ENCODE measurements at places on chromosomes 1 and 21. TPM values are rescaled to one million over a fixed set of nuclear protein-coding genes. Genes with fewer than 3 reads are reported as not detected.

The NHLH1 gene
- not detected for total RNA-seq

The RCAN1 gene
- total RNA-seq, result 36.5 TPM

The CD160 gene
- total RNA-seq, result not detected

The TSPAN1 gene
- 1.1 TPM for total RNA-seq

The S100A12 gene
- 4.0 TPM for total RNA-seq

The ATP1A2 gene
- 209 TPM for total RNA-seq

The C2CD4D gene
- not detected for total RNA-seq

The PPFIA4 gene
- 22.2 TPM for total RNA-seq

The SPOCD1 gene
- total RNA-seq, result not detected

The DNAI4 gene
- total RNA-seq, result 14.3 TPM

The OR2T35 gene
- total RNA-seq, result not detected

The HOOK1 gene
- 7.3 TPM for total RNA-seq

The SH3D21 gene
- total RNA-seq, result 1.6 TPM

Data from Right ventricle myocardium inferior (tissue), 1 donor.